ENCODE measurements at places on chromosomes 3 and 15.

DNA sequence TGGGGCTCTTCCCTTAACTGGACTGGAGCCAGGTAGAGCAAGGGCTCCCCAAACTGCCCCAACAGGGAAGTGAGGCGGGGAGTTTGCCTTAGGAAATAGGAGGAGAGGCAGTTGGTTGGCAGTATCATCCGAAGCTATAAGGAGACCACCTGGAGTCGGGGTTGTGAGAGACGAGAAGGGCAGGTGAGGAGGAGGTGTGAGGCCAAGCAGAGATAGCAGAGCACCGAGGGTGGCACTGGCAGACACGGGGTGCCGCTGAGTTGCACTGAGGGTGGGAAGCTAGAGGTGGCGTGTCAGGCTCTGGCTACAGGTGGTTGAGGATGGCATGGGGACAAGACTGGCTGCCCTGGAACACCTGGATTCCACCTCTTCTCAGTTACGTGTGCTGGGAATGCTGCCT is 17.2 kb downstream of the RASGRF1 start:
- DNase-seq, result no peak

DNA sequence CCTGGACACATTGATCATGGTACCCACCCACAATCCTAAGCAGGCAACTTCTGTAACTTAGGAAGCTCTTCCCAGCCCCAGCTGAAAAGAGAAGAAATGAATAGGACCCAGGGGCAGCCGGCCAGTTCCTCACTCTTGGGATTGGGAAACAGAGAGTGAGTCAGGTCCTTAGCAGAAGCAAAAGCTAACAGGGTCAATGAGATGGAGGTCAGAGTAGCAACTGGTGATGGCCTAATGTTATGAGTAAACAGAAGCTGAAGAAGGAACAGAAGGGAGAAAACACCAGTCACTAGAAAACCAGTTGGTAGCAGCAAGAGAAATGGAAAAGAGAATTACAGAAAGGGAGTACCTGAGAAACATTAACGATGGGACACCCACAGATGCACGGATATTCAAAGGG is 20.0 kb downstream of the RIOX2 start:
- DNase-seq, result no peak

- no peak for DNase-seq
Observed at GRCh38 chr3:27166888-27167287, 202.3 kb downstream of the NEK10 start.

DNA sequence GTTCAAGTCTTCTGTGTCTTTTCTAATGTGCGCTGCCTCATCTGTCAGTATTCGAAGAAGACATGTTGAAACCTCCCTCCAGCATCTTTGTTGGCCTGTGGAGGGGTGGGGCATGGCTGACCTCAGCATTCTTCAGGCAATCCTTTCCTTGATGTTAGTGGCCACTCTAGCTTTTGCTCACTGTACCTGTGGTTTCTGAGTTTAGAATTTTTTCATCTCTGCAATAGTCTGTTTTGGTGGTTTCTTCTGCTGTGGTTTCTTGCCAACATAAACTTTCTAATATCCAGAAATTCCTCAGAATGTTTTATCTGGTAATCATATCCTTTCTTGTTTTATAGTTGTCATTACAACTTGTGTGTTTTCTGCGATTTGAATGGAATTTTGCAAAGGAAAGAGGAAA is 251.3 kb upstream of the NR2E3 start:
- no peak for DNase-seq

DNA sequence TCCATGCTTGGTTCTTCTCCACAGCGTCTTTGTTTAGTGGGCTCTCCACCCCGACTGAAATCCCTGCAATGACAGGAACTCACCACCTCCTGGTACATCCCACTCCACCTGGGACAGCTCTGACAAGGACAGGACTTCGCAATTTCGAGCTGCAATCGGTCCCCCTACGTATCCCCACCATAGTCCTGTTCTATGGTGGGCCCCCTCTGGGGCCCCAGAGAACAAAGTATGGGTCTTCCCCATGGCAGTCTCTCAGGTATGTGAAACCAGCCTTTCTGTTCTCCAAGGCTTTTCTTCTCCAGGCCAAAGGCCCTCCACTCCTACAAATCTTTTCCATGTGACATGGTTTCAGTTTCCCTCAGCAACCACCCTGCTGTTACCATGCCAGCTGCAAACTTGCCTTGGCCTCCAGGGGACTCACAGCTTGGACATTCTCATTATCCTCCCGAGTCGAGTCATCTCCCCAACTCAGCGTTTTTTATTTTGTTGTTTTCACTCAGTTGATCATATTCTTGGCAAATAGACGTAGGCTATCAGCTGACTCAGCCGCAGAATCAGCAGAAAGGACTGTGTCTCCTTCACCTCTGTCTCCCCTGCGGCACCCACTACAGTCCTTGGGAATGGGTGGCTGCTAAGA is 233.3 kb downstream of the OPA1 start:
- no peak for DNase-seq

GRCh38 chr15:99986297-99987118 is 253.3 kb upstream of the LYSMD4 start:
- DNase-seq, result no peak

DNA sequence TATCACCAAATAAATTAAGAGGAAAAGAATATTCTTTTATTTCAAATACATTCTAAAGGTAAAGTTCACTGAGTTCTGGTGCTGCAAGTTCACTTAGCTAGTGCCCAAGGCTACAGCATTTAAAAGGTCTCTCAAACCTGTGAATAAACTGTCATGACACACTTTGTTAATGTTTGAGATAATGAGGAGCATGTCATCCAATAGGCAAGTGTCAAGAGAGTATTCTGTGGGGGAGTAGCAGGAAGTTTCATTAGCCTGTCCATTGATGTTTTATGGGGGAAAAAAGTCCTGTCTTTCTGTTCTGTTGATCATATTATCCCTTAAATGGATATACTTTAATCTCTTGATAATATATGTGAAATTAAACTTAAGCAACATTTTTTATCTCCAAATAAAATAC is 4.0 kb downstream of the SPESP1 start:
- DNase-seq, result no peak

DNA sequence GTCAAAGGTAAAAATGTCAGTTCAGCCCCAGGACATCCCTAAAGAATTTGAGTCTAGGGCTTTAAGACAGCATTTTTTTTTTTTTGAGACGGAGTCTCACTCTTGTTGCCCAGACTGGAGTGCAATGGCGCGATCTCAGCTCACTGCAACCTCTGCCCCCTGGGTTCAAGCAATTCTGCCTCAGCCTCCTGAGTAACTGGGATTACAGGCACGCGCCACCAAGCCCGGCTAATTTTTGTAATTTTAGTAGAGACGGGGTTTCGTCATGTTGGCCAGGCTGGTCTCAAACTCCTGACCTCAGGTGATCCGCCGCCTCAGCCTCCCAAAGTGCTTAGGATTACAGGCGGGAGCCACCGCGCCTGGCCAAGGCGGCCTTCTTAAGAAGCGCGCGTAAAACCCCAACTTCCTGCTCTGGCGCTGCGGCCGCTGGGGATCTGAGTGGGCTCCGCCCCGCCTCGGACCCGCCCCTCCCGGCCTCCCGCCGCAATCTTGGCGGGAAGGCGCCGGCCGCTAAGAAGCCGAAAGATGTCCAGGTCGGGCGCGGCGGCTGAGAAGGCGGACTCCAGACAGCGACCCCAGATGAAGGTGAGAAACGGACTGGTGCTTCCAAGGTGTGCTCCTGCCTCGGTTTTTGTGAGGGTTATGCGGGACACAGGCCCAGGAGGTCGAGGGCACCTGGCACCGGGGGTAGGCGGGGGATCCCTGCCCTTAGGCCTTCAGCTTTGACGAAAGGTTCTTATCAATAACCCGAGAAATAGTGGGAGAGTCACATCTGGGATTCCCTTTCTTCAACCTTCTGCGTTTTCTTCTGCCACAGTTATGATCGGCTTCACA is at the start of gene WDR76:
TSS of gene WDR76 (plus strand) at position 495 of the 834 bp plus-strand sequence. CDS start at position 526, 31 bp downstream.
- DNase-seq, result peak; percentile 64

All from T-helper 2 cell (primary cell).